Cardiac septum (tissue), 1 donor: ENCODE measurements at places on chromosomes 16 and 17. TPM values are rescaled to one million over a fixed set of nuclear protein-coding genes. Genes with fewer than 3 reads are reported as not detected.

- DNase-seq, result no peak
Observed at GRCh38 chr17:46273541-46274236, 21.2 kb upstream of the LRRC37A start.

DNA sequence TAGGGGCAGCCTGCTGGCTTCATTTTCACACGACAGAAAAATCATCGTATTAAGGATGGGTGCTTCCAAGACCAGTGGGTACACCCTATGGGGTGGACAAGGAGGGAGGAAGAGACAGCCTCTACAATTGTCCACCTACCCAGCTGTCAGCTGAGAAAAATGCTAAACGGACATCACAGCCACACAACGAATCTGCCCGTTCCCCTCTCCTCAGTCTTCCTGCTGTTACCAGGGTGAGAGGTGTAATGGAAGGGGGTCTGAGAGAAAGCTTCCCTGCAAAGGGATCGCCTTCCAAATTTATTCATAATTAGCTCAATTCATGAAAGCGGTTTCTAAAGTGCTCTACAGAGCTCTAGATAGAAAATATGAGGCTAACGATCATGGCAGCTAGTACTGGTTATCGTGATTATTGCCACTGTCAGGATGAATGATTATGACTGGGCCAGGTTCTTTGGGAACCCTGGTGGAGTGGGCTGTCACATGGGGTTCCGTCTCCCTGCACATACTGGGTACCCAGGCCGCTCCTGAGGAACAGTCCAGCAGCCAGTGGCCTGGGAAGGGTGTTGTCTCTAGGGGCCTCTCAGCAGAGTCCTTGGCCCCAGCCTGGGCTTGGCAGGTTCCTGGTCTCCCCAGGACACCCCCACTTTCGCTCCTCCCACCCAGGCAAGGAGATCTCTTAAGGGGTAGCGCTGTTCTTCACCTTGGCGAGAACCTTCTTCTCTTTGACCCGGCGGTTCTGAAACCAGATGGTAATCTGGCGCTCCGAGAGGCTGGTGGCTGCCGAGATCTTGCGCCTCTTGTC, 2.2 kb downstream of the HOXB13 start:
- no peak for DNase-seq

- no peak for DNase-seq
Observed at GRCh38 chr16:56510544-56510943, 9.3 kb downstream of the BBS2 start.

The BCAR1 gene
- 80.3 TPM for total RNA-seq

The CUEDC1 gene
- total RNA-seq, result 46.6 TPM

The OTOA gene
- total RNA-seq, result 0.11 TPM

The PRRT2 gene
- 2.1 TPM for total RNA-seq

The EVI2A gene
- total RNA-seq, result 2.2 TPM

DNA sequence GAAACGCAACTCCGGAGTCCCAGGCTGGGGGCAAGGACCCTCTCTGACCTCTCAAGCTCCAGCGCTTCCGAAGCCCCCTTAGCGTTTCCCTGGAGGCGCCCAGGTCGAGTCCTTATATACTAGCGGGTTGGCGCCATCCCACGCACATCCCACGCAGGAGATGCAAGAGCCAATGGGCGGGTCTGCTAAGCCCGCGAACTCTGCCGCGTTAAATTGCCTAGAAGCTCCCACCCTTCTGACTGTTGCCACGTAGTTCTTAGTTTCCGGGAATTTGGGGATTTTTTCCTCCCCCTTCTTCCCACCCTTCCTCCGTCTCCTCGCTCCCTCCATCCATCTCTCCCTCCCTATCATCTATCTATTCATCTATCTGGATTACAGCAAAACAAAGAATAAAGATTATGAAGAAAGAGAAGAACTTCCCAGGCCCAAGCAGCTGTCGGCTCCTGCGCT, at the start of gene SLFN11:
Gene SLFN11, minus strand, starts transcription at position 88 of the 450 bp plus-strand sequence. CDS start 9,814 bp downstream, outside the sequence.
- DNase-seq, result peak; percentile 92

DNA sequence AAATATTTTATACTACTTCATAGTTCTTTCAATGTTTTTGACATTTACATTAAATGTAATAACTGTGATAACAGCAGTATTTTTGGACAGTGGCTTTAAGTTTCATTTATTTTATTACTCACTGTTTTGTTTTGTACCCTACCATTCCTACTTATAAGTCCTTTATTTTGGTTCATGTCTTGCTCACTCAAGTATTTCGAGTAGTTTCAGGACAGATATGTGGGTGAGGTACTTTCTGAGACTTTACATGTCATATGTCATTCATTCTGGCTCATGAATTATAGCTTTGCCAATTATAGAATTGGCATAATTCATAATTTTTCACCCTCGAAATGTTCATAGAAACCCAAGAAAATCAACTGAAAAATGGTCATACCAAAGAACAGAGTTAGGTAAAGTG, 44.4 kb downstream of the PIK3R5 start:
- DNase-seq, result no peak

The ITGA2B gene
- total RNA-seq, result 1.7 TPM

The CACNA1H gene
- total RNA-seq, result 4.7 TPM

GRCh38 chr17:48555258-48556228, 10.6 kb upstream of the HOXB2 start:
- DNase-seq, result peak; percentile 43

- DNase-seq, result peak; percentile 86
Observed at GRCh38 chr16:10827691-10828341, 9.2 kb upstream of the TVP23A start.

DNA sequence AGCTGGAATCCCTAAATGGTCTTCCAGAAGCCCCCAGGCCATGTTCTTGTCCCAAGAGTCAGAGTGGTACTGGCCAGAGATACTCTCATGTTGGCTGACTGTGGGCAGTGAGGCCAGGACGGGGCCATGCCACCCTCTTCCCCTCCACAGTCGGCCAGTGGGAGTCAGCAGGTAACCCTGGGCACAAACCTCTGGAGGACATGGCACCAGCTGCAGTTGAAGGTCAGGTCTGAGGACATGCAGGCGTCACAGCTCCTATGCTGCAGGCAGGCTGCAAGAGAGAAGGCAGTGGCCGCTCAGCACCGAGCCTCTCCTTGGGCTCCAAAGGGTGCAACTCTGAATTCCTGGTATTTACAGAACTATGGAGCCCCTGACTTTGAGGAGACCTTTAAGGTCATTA, 68.2 kb downstream of the PLXDC1 start:
- DNase-seq, result no peak

- no peak for DNase-seq
Observed at GRCh38 chr16:84919708-84920107, 91.6 kb downstream of the ZDHHC7 start.

DNA sequence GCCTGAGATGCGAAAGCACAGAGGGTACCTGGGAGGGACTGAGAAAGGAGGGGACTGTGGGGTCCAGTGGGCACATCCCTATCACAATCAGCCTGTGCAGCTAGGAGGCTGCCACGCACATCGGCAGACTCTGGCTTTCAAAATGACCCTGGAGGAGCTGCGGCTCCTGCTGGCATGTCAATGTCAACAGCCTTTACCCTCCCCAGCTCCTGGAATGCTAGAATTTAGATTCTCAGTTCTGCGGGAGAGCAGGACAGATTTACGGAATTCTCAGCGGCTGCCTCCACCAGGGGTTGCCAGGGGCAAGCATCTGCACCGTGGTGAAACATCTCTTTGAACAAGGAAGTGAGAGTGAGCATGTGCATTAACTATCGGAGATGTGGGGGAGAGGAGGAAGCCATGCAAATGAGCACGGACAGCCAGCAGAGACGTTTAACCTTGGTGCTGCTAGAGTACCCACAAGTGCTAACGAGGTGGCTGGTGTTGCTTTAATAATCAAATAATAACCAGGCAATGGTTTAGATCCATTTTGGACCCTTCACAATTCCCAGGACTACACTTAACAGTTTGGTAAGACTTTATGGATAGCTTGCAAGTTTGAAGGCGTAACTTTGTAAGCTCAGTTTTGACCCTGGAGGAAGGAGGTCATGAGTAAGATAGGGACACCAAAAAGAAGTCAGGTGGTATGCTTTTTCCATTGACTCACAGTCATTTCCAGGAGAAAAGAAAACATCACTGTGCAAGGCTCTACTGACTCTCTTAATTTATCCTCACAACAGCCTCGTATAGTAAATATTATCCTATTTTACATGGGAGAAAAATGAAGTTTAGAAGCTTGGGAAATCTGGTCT, 54.1 kb downstream of the XYLT1 start:
- no peak for DNase-seq

GRCh38 chr17:7355053-7355452, at the start of gene TMEM95:
Gene TMEM95 (plus strand): TSS chr17:7355156. CDS start chr17:7355205, 49 bp downstream.
- DNase-seq, result peak; percentile 85

The KCNH4 gene
- not detected for total RNA-seq

The SCN4A gene
- total RNA-seq, result 0.22 TPM

The CBX4 gene
- total RNA-seq, result 23.8 TPM

The CYGB gene
- 17.6 TPM for total RNA-seq

- no peak for DNase-seq
Observed at GRCh38 chr16:2512735-2513404, 882 bp upstream of the ATP6V0C start.

DNA sequence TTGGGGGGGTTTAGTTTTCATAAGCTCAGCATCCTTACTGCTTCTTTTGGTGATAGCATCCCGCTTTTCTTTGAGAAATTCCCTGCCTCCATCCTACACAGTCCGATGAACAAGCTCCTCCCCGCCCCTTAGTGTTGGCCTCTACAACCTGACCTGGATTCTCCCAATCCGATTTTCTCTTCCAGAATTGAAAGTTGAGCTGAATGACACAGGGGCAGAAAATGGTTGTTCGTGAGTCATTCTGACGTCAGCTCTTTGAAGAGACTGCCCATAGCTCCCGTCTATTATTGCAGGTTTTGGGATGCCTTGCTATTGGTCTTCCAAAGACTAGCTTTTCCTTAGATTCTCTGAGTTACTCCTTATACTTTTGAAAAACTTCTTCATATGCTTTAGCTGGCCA, 279.7 kb downstream of the SLC39A11 start:
- no peak for DNase-seq

DNA sequence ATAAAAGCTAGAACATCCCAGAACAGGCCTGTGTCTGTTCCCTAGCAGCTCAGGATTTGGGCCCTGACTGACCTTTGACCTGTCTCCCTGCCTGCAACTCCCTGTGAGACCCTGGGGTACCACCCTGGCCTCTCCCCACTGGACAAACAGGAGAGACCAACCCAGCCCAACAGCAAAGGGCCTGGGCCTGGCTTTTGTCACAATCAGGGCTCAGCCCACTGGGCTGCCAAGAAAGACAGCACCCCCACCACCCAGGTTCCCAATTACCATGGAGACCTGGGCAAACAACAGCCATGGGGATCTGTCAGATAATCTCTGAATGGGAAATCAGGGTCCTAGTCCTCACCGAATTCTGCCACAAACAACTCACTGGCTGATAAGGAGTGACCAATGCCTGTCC, 11.1 kb downstream of the PLLP start:
- no peak for DNase-seq

DNA sequence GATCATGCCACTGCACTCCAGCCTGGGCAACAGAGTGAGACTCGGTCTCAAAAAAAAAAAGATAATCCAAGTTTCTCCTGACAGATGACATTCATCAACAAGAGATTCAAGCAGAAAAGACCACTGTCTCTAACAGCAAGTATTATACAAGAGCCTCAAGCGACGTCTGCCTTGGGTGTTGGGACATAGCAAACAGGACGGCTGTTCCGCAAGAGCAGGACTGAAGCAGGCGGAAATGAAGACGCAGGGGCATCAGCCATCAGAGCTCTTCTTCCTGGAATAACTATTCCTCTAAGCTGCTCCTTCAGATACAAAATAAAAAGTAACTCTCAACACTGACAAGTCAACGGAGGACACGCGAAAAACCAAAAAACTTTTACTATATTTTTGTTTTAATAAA, 54.0 kb downstream of the ANKRD11 start:
- no peak for DNase-seq

- DNase-seq, result no peak
Observed at GRCh38 chr16:2455081-2455845, 4.6 kb upstream of the TEDC2 start.
